Activated naive CD8-positive, alpha-beta T cell treated with anti-CD3 and anti-CD28 coated beads, Interleukin-2, amount 10 ng/mL, durations not matched to agents 7 days and 5 days (primary cell): ENCODE measurements at places on chromosomes 1 and 21.
A peak's percentile ranks its signal among the peaks of the same experiment; 100 is the strongest.

DNA sequence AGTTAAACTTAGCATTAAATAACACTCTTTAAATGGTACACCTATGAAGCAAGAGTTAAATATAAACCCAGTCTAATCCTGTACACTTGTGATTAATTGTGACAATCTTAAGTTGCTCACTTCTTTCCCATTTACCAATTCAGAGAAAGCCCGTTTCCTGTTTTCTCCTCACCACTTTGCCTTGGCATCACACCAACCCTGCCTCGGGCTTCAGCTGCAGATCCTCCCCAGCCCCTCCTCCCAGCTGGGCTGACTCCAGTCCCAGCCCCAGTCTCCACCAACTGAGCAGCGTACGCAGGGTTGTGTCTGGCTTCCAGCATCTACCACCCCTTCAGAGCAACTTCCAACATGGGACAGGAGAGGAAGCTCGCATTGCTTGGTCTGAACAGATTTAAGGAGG, 4.1 kb downstream of the PYCR2 start:
- DNase-seq = no peak

DNA sequence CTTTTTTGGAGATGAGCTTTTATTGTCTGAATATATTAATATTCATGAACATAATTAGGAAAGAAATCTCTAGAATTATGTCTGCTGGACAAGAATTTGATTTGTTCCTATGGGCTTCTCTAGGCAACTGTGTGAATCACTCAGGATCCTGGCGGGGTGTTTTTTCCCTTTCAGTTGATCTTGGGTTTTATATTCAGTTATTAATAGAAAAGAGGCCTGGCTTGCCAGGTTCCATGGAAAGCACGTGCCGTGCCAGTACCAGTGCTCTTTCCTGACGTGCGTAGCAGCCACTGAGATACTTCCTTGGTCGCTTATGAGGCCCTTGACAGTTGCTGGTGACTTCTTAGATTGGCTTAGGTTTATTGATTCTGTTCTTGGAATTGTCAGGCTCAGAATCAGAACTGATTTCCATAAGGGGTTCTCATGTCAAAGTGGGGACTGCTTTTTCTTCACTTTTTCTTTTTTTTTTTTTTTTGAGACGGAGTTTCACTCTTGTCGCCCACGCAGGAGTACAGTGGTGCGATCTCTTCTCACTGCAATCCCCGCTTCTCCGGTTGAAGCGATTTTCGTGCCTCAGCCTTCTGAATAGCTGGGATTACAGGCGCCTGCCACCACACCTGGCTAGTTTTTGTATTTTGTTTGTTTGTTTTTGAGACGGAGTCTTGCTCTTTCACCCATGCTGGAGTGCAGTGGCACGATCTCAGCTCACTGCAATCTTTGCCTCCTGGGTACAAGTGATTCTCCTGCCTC, 48.7 kb upstream of the KIF1B start:
- no peak for DNase-seq

DNA sequence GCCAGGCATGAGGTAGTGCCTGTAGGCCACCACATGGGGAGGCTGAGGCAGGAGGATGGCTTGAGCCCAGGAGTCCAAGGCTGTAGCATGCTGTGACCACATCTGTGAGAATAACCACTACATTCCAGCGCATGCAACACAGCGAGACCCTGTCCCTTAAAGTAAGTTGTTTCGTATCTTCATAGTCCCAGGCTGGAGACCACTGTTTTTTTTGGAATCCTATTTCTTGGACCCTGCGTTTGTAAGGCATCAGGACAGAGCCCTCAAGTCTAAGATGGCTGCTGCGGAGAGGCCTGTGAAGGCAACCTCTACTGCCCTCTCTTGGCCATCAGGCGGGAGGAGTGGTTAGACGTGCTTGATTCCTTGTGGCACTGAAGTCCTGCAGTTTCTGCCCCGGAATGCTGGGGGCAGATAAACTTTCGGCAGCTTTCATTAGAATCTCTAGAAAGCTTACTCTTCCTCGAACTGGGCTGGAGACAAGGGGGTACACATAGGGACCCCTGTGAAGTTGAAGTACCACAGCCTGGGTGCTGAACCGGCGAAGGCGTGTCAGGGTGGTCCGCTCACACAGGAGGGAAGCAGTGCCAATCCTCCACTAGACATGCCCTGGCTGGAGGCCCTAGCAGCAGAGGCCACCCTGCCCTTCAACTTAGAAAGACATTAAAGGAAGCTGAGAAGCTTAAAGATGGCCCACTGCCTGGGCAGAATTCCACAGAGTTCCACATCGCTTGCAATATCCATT, 36.6 kb downstream of the RABIF start:
- DNase-seq = peak; percentile 51

- no peak for DNase-seq
These were observed 26.7 kb downstream of the MIA3 start for GRCh38 chr1:222644636-222644980.

DNA sequence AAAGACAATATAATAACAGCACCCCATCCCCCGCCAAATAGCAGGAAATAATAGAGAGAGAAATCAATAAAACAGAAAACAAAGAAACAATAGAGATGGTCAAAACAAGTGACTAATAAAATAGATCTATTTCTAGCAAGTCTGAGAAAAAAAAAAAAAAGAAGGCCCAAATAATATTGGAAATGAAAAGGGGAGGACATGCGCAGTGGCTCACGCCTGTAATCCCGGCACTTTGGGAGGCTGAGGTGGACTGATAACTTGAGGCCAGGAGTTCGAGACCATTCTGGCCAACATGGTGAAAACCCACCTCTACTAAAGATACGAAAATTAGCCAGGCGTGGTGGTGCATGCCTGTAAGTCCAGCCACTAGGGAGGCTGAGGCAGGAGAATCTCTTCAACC, 18.5 kb upstream of the HCRTR1 start:
- no peak for DNase-seq

DNA sequence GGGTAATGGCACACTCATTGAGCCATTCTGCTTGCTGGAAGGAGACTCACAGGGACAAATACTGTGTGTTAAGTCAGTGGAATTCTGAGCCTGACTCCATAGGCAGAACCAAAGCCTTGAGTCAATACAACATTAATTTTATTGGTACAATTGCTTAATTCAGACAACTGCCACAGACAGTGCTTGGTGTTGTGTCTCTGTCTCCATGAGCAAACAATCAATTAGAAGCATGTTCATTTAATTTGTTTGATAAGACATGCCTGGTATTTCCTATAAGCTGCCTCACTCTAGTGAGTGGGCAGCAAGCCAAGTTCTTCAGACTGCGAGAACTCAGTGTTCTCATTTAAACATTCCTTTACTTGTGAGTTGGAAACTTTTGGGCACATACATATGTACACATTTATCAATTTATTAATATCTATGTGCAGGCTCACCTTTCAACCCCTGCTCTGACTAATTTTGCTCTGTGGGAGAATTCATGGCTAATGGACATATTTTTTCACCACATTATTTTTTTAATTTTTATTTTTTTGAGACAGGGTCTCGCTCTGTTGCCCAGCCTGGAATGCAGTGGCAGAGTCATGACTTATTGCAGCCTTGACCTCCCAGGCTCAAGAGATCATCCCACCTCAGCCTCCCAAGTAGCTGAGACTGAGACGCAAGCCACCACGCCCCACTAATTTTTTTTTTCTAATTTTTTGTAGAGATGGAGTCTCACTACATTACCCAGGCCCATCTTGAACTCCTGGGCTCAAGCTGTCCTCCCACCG, 4.5 kb upstream of the SRSF10 start:
- no peak for DNase-seq
